CD4-positive, alpha-beta memory T cell (primary cell): ENCODE measurements at places on chromosomes 2 and 18.

DNA sequence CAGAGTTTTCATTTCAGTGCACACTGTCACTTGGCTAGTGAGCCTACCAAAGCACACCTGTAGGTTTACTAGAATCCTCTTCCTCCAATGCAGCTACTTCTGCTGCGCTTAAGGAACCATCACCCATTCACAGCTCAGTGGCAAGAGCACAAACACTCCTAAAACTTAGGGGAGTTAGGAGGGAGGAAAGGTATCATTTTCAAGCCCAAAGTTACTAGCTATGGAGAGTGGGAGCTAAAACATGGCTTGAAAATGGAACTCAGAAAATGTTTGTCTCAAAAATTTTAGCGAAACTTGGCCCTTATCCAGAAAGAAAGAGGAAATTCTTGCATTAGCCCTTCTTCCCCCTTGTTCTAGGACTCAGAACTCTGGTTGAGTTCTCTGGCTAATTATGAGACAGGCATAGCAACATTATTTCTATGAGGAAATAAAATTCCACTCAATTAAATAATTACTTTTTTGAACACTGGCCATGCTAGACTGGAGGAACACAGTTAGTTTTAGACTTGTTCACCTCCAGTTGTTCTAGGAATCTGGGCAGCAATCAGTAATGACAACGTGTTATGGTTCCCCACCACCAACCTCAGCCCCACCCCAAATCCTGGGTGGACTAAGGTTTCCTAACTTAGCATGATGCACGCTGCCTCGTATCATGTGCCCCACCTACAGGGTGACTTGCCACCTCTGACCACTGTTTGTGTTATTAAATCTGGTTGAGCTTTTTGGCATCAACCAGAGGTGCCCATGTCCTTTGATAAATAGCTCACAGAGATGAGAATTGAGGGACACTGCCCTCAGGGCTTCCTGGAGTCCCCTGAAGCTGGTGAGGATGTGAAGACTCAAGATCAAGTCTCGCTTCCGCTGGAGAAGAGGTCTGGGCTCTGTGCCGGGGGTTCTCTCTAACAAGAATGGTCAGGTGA is 32.8 kb downstream of the LPIN2 start:
- H3K27me3 ChIP-seq = no peaks in the 10 kb centered on the region
- peaks cover 90% of the 10 kb centered on the region for H3K4me1 ChIP-seq
- peak overlapping the region; percentile 66 for H3K4me3 ChIP-seq
- peak; percentile 33 for DNase-seq
- H3K36me3 ChIP-seq = no peaks in the 10 kb centered on the region

DNA sequence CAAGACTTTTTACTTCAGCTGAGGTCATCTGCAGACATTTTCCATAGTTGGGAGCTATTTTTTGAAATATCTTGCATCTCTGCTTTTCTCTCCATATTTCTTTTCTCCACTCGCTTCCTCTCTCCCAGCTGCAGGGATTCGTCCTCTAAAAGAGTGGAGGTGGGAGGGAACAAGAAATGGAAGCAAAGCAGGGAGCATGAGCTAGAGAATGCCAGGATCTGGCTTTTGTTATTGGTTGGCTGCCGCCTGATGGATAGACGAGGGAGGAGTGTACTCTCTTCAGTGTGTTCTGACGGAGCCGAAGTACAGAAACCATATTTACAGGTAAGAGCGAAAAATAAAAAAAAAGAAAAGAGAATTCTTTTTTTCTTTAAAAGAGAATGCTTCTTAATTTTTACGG is at the start of gene CSRNP3:
TSS of gene CSRNP3 (plus strand) at position 282 of the 400 bp plus-strand sequence. CDS start 125,368 bp downstream, outside the sequence.
- no peak within 1 kb of the TSS for H3K4me3 ChIP-seq
- no peak within 1 kb of the TSS for H3K27ac ChIP-seq
- DNase-seq = no peak
- H3K4me1 ChIP-seq = no peaks in the 10 kb centered on the region
- no peaks in the 10 kb centered on the region for H3K27me3 ChIP-seq

- no peak overlapping the region for H3K4me3 ChIP-seq
- H3K36me3 ChIP-seq = no peaks in the 10 kb centered on the region
- H3K27ac ChIP-seq = no peak overlapping the region
- H3K27me3 ChIP-seq = no peaks in the 10 kb centered on the region
Measured at GRCh38 chr2:6443061-6443823, 422.5 kb downstream of the CMPK2 start.

- H3K4me1 ChIP-seq = peaks cover 24% of the 10 kb centered on the region
- no peaks in the 10 kb centered on the region for H3K36me3 ChIP-seq
- DNase-seq = no peak
- H3K27me3 ChIP-seq = peaks cover 5% of the 10 kb centered on the region
Measured at GRCh38 chr2:44748-45341, 1.5 kb downstream of the FAM110C start.

DNA sequence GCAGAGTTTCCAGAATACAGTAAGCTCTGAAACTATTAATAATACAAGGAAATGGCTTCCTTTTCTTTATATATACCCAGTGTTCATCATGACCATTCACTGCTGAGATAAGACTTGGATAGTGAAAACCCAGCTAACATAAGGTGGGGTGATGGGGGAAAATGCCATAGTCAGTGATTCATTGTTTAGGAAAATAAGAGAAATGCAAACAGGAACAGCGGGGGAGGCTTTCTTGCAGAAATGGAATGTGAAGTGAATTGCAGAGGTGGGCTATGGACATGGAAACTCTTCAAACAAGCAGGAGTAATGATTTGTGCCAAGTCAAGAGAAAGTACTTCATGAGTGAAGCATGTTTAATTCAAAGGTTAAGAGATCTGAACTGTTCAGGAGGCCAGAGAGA is 519.4 kb downstream of the TDRD15 start:
- no peaks in the 10 kb centered on the region for H3K27me3 ChIP-seq
- no peak overlapping the region for H3K4me3 ChIP-seq
- no peaks in the 10 kb centered on the region for H3K36me3 ChIP-seq
- DNase-seq = no peak
- H3K4me1 ChIP-seq = no peaks in the 10 kb centered on the region
- no peak overlapping the region for H3K27ac ChIP-seq

DNA sequence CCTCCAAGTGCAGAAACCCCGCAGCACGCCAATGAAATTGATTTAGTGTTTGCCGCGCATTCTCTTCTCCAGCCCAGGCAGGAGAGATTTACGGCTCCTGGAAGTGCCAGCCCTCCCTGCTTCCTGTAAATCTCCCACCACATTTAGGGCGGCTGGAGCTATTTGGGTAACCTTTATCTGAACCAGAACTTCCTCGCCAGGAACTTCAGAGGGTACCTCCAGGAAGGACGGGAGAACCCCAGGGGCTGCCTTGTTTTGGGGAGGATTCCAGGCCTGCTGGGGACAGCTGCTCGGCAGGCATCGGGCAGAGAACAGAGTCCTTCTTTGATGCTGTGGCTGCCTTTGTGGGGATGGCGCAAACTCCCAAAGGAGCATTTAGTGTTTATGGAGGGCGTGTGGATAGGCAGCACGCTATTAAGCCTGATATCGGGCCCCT is 122.0 kb upstream of the MYCN start:
- no peak overlapping the region for H3K27ac ChIP-seq
- no peak overlapping the region for H3K4me3 ChIP-seq
- DNase-seq = no peak
- H3K4me1 ChIP-seq = no peaks in the 10 kb centered on the region
- no peaks in the 10 kb centered on the region for H3K27me3 ChIP-seq

- no peaks in the 10 kb centered on the region for H3K4me1 ChIP-seq
- DNase-seq = no peak
- no peak overlapping the region for H3K4me3 ChIP-seq
- H3K36me3 ChIP-seq = no peaks in the 10 kb centered on the region
Measured at GRCh38 chr2:190847504-190848081, 33.0 kb upstream of the GLS start.

GRCh38 chr2:216572582-216573578 is 60.3 kb upstream of the IGFBP2 start:
- no peak overlapping the region for H3K27ac ChIP-seq
- no peaks in the 10 kb centered on the region for H3K4me1 ChIP-seq
- no peak overlapping the region for H3K4me3 ChIP-seq

- DNase-seq = no peak
- no peak overlapping the region for H3K27ac ChIP-seq
- no peaks in the 10 kb centered on the region for H3K4me1 ChIP-seq
- H3K36me3 ChIP-seq = no peaks in the 10 kb centered on the region
Measured at GRCh38 chr2:150860301-150860700, 372.8 kb upstream of the RND3 start.

- H3K27me3 ChIP-seq = no peaks in the 10 kb centered on the region
- H3K4me3 ChIP-seq = no peak overlapping the region
- peak; percentile 76 for DNase-seq
- H3K4me1 ChIP-seq = peaks cover 44% of the 10 kb centered on the region
Measured at GRCh38 chr2:233404222-233404621, 49.9 kb downstream of the DGKD start.

- no peak overlapping the region for H3K4me3 ChIP-seq
- no peaks in the 10 kb centered on the region for H3K4me1 ChIP-seq
- DNase-seq = no peak
- H3K36me3 ChIP-seq = no peaks in the 10 kb centered on the region
- H3K27me3 ChIP-seq = no peaks in the 10 kb centered on the region
Measured at GRCh38 chr2:16071865-16072637, 131.7 kb downstream of the MYCN start.

DNA sequence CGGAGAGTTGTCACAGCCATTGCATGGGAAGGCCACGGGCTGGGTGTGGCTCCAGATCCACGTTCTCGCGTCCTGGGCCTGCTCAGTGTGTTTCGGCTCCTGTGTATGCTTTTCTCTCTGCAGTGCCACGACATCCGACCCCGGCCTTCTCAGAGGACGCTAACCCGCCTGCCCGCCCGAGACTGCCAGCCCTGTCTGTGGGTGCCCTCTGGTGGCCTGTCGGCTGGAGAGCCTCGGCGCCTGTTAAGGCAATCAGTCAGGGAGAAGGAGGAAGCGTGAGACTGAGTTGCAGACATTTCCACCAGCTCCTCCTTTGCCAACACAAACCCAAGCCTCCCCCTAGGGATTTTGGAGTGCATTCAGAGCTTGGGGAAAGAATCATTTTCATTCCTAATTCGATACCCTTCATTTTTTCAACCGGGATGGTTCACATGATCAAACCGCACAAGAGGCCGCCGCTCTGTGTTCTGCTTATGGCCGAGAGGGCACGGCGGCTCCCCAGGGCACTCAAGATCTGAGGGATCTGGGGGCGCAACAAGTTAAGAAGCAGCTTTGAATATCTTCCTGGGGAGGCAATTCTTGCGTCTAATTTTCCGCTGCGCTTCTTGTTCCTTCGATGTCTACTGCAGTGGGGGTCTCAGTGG is 37.5 kb upstream of the ZBTB7C start:
- no peaks in the 10 kb centered on the region for H3K27me3 ChIP-seq
- no peak overlapping the region for H3K4me3 ChIP-seq
- H3K4me1 ChIP-seq = no peaks in the 10 kb centered on the region
- no peak overlapping the region for H3K27ac ChIP-seq
- DNase-seq = peak; percentile 45

- DNase-seq = no peak
- H3K4me3 ChIP-seq = no peak overlapping the region
- no peaks in the 10 kb centered on the region for H3K27me3 ChIP-seq
- H3K36me3 ChIP-seq = no peaks in the 10 kb centered on the region
Measured at GRCh38 chr2:159202568-159203071, 83.9 kb downstream of the WDSUB1 start.

GRCh38 chr18:73947180-73947921 is 200.3 kb downstream of the FBXO15 start:
- DNase-seq = no peak
- no peak overlapping the region for H3K27ac ChIP-seq
- H3K27me3 ChIP-seq = no peaks in the 10 kb centered on the region
- H3K4me3 ChIP-seq = no peak overlapping the region

DNA sequence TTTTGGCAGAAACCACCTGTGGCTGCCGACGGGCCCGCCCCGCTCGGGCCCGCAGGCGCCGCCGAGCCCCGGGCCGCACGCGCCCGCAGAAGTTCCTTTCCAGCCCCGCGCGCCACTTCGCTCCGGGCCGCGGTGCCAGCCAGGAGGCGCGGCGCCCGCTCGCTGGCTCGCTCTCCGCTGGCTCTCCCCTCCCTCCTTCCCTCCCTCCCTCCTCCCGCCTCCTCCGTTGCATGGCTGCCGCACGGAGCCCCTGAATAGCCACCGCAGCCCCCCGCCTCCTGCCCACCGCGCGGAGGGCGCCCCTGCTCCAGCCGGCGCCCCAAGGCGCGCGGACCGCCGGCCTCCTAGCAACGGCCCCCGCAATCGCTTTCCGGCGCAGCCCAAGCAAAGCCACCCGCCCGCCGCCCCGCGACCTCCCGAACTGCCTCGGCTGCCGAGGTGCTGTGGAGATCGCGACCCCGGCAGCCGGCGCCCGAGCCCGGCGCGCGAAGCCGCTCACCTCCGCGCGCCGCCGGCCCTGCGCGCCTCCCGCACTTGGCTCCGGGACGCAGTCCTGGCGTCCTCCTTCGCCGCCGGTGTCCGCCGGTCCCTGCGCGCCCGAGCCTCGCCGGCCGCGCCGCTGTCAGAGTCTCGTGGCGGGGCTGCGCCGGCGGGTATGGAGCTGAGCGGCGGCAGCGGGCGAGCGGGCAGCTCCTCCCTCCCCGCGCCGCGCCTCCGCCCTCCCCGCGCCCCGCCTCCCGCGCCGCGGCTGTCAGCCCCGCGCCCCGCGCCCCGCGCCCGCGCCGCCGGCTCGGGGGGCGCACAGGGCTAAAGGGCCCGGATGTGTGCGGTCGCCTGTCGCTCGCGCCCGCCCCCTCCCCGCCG is at the start of gene ZBTB7C:
TSS of gene ZBTB7C (minus strand) at position 657 of the 864 bp plus-strand sequence.
- no peaks in the 10 kb centered on the region for H3K36me3 ChIP-seq
- DNase-seq = peak; percentile 13
- peak within 1 kb of the TSS; percentile 53 for H3K4me3 ChIP-seq

GRCh38 chr2:130727286-130727924 is 1.5 kb upstream of the GPR148 start:
- H3K36me3 ChIP-seq = no peaks in the 10 kb centered on the region
- H3K4me1 ChIP-seq = peaks cover 22% of the 10 kb centered on the region
- peak; percentile 92 for DNase-seq
- H3K27me3 ChIP-seq = no peaks in the 10 kb centered on the region
- H3K27ac ChIP-seq = peak overlapping the region; percentile 80
- peak overlapping the region; percentile 83 for H3K4me3 ChIP-seq

GRCh38 chr2:128510701-128511397 is 192.2 kb upstream of the HS6ST1 start:
- no peak overlapping the region for H3K27ac ChIP-seq
- H3K36me3 ChIP-seq = no peaks in the 10 kb centered on the region
- no peaks in the 10 kb centered on the region for H3K27me3 ChIP-seq
- DNase-seq = no peak

DNA sequence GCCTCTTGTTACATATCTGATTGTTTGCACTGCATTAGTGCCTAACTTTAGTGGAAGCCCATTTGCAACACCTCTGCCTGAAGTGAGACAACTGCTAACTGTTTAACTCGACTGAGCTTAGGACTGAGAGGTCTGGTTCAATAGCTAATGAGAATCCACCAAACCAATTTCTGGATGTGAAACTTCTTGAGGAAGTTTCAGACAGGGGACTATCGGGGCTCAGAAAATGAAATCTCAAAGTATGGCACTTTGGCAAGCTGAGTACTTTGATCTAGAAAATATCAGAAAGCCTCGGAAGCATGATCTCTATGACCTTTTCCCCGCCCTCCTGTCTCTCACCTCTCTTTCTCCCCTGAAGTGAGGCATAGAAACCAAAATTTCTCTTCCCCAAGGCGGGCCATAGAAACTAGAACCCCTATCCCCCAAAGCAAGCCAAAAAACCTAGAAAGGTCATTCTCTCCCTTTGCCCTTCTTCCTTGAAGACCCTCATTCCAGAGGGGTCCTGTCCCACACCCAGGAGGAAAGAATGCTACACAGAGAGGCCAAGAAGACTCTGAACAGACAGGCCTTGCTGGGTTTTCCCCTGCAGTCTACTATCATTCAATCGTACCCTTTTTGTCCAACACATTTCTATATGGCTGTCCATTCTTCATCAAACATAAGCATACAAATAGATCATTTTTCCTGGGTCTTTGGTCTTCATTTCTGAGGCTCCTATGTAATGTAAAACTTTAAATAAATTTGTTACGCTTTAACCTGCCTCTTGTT is 69.6 kb upstream of the CREB1 start:
- no peaks in the 10 kb centered on the region for H3K27me3 ChIP-seq
- no peaks in the 10 kb centered on the region for H3K4me1 ChIP-seq
- no peak overlapping the region for H3K4me3 ChIP-seq
- H3K27ac ChIP-seq = no peak overlapping the region
